ENCODE measurements at places on chromosomes 3 and 15.
A peak's percentile ranks its signal among the peaks of the same experiment; 100 is the strongest.

GRCh38 chr3:68620211-68620610, 312.1 kb downstream of the TAFA4 start:
- no peak for DNase-seq

GRCh38 chr3:186247821-186248814, 113.9 kb downstream of the DGKG start:
- no peak for DNase-seq

DNA sequence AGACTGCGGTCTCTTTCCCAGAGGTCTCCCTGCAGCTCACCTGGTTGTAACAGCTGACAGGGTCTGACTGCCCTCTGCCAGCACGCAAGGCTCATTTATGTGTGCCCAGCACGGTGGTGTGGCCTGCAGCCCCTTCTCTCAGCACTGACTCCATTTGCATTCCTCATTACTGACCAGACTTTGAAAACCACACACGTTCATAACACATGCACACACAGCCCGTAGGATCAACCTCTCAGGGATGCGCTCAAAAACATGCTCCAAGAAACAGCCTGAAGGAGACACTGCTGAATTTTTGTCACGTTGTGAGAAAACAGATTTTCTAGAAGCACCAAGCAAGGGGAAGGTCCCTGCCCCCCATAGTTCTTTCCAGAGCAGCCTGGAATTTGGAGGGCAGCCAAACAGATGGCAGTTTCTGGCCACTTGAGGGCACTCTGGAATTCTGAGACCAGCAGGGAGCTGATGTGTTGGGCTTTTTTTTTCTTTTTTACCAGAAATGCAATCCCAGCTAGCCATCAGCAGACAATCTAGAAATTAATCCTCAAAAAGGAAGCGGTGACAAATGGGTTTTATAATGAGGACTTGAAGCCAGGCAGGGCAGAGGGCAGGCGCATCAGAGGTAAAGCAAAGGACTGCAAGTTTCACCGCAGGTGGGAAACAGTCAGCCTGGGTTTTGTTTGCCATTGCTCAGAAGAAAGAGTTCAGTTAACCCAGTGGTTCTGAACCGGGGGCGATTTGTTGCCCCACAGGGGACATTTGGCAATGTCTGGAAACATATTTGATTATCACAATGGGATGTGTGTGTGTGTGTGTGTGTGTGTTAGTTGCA, 170.5 kb upstream of the PROK2 start:
- peak; percentile 69 for DNase-seq

- DNase-seq = no peak
Measured at GRCh38 chr15:28219116-28219515, 102.9 kb downstream of the HERC2 start.

DNA sequence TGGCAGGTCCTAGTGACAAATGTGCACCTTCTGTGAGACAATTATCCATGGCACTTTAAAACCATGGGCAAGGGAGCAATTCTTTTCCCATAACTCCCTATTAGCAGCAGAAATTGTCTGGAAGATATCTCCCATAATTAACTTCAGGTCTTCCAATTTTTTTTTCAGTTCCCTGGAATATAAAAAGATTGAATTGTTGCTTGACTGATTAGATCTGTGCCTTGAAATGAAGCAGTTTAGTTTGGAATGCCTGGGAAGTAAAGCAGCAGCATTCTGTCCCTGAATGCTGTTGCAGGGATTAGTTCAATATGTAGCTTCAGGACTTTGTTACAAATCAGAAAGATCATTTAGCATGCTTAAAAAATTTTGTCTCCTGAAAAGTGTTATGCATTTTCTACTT, 137.0 kb upstream of the GOLGA6L4 start:
- no peak for DNase-seq

- no peak for DNase-seq
Measured at GRCh38 chr3:134621854-134622253, 29.0 kb downstream of the KY start.

DNA sequence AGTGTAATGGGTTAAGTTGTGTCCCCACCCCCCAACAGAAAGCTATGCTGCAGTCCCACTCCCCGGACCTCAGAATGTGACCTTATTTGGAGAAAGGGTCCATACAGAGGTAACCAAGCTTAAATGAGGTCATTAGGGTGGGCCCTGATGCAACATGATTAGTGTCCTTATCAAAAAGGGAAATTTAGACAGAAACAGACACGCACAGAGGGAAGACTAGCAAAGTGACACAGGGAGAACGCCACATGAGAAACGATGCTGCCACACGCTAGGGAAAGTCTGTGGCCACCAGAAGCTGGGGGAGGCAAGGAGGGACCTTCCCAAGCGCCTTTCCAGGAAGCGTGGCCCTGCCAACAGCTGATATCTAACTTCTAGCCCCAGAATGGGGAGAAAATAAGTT, 65.4 kb downstream of the RPN1 start:
- DNase-seq = no peak

GRCh38 chr3:196700801-196701200, 11.2 kb downstream of the CEP19 start:
- no peak for DNase-seq

GRCh38 chr15:75836959-75837334, 6.3 kb upstream of the UBE2Q2 start:
- no peak for DNase-seq

- DNase-seq = no peak
Measured at GRCh38 chr15:55829826-55830225, 86.9 kb upstream of the PRTG start.

DNA sequence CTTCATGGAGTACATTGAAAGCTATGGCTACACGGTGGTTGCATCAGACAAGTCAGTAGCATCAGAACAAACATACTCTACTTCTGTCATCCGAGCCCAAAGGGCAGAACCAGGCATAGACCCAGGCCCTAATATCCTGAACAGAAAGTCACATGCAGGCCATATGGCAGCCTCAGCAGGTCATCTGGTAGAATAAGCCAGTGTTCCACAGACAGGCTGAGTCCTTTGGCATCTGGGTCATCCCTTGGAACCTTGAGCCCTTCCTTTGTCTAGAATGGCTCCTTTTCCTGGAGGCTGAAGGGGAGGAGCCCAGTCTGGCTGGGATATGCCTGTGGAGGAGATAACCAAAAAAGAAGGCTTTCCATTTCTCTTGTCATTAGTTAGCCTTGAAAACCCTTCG, 29.2 kb downstream of the SEMA6D start:
- DNase-seq = no peak

GRCh38 chr15:51799282-51800252, 29.9 kb upstream of the TMOD3 start:
- DNase-seq = no peak

GRCh38 chr3:10867384-10867783, 51.4 kb downstream of the SLC6A11 start:
- peak; percentile 30 for DNase-seq

GRCh38 chr3:184039414-184039813, 7.9 kb downstream of the HTR3D start:
- no peak for DNase-seq

DNA sequence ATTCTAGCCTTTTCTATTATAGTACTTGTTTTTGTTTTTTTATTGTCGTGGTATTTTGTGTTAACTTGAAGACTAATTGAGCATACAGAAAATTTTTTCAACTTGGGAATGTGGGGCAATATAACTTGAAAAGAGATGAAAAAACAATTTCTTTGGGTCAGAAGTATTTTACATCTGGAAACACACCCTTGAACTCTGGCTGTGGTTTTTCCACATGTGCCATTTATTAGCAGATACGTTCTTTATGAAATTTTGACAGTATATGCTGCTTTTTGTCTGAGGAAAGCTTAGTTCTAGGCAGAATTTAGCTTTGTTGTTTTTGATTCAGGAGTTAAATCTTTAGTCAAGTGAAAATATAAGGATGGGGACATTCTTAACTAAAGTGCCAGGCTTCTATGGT, 44.7 kb downstream of the TCF12 start:
- no peak for DNase-seq

DNA sequence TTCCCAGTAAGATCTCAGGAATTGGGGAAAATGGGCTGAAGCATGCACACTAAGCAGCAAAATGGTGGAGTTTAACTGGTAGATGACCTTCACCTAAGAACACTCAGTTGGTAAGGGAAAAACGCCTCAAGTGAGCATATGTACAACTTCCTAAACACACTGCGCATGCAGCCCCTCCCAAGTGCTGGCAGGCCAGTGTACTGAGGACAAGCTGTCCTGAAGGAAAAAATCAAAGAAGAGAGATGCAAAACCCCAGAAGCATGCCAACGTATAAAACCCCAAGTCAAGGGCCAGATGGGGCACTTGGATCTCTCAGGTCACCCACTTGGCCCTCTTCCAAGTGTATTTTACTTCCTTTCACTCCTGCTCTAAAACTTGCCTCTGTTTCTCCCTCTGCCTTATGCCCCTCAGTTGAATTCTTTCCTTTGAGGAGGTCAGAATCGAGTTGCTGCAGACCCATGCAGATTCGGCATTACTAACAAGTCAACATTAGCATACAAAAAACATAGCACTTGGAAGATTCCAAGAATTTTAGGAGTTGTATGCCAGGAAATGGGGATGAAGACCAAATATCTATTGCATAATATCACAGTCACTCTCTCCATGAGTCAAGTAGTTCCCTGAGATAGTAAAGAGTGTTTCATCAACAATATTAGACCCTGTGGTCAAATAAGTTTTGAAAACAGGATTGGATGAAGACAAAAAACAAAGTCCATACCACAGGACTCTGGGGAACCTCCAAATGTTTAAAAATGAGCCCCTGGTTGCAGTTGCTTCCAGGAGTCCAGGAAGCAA, 10.8 kb upstream of the FYCO1 start:
- DNase-seq = no peak

DNA sequence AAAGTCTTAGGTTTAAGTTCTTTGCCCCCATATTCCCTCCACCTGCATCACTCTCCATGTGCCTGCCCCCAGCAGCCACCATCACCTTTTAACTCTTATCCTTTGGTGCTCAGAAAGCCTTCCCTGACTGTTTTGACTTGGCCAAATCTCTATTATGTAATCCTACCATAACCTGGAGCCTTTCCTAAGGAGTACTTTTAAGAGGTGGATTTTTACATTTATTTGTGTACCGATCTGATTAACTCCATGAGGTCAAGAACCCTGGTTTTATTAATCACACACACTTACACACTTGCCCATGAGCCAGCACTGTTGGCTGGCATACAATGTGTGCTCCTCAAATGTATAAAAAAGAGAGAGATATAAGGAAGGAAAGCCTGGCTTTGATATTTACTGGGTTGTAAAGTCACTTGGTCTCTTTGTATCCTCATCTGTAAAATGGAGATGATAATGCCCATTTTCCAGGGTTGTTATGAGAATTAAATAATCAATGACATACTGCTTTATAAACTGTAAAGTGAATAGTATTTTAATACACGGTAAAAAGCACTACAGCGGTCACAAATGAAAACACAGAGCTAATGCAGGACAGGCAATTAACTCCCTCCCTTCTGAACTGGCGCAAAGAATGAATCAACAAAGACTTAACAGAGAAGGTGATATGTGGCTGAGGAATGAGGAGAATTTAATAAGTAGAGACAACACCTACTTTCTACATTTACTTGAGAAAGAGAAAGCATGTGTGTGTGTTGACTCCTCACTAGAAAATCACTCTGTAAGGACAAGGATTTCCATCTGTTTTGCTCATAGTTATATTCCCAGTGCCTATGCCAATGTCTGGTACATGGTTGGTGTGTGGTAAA, 45.4 kb downstream of the ATP13A4 start:
- no peak for DNase-seq

GRCh38 chr15:57773051-57773450, 66.5 kb downstream of the POLR2M start:
- DNase-seq = no peak

- no peak for DNase-seq
Measured at GRCh38 chr3:184887574-184887973, 75.6 kb downstream of the VPS8 start.

GRCh38 chr3:159782724-159783421, 205.8 kb upstream of the IL12A start:
- DNase-seq = no peak

DNA sequence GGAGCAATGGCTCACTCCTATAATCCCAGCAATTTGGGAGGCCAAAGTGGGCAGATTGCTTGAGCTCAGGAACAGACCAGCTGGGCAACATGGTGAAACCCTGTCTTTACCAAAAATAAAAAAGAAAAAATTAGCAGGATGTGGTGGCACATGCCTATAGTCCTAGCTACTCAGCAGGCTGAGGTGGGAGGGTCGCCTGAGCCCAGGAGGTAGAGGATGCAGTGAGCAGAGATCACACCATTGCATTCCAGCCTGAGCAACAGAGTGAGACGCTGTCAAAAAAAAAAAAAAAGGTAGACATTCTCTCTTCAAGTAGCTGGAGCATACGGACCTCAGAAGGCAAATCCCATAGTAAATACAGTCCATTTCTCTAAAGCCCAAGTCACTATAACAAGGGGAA, 7.1 kb upstream of the C3orf80 start:
- no peak for DNase-seq

DNA sequence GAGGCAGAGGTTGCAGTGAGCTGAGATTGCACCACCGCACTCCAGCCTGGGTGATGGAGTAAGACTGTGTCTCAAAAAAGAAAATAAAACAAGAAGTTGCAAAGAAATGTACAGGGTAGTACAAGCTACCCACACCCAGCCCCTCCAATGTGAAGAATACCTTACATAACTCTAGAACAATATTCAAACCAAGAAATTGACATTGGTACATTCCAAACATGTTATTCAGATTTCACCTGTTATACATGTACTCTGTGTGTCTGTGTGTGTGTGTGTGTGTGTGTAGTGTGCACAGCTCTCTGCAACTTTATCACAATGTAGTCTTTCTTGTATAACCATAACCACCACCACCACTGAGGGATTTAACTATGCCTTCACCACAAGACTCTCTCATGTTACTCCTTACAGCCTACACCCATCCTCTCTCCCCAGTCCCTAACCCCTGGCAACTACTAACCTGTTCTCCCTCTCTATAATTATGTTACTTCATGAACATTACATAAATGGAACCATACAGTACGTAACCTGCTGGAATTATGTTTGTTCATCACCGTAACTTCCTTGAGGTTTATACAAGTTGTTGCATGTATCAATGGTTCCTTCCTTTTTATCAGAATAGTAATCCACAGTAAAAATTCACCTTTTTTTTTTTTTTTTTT, 16.2 kb upstream of the TJP1 start:
- no peak for DNase-seq

DNA sequence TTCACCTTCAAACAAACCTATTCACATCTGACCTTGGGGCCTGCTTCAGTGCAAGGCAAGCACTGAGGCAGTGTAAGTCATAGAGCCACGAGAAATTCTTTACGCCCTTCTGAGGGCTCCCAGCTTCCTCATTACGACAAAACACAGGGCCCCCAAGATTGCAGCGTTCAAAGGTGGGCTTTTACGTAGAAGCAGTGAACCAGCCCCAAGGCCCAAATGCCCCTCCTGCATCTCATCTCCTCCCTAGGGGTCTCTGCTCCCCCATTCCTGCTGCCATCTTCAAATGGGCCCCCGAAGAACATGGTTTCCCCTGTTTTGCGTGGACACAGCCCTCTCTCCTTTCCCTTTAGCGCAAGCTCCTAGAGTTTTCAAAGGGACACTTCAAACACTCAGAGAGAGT, 285.1 kb downstream of the MEX3B start:
- no peak for DNase-seq

GRCh38 chr3:132804498-132804897, 82.3 kb upstream of the NPHP3 start:
- peak; percentile 15 for DNase-seq

GRCh38 chr3:163916596-163917560, 1161.4 kb downstream of the SI start:
- peak; percentile 3 for DNase-seq

- no peak for DNase-seq
Measured at GRCh38 chr3:125121246-125122010, 65.6 kb upstream of the HEG1 start.

GRCh38 chr15:29913528-29914135, 91.4 kb upstream of the TJP1 start:
- no peak for DNase-seq
